H7 (cell line): ENCODE measurements at places on chromosomes 13 and 19. TPM values are rescaled to one million over a fixed set of nuclear protein-coding genes. Genes with fewer than 3 reads are reported as not detected.

- peak; percentile 47 for DNase-seq
Measured at GRCh38 chr13:113846636-113847318, 17.1 kb downstream of the GAS6 start.

DNA sequence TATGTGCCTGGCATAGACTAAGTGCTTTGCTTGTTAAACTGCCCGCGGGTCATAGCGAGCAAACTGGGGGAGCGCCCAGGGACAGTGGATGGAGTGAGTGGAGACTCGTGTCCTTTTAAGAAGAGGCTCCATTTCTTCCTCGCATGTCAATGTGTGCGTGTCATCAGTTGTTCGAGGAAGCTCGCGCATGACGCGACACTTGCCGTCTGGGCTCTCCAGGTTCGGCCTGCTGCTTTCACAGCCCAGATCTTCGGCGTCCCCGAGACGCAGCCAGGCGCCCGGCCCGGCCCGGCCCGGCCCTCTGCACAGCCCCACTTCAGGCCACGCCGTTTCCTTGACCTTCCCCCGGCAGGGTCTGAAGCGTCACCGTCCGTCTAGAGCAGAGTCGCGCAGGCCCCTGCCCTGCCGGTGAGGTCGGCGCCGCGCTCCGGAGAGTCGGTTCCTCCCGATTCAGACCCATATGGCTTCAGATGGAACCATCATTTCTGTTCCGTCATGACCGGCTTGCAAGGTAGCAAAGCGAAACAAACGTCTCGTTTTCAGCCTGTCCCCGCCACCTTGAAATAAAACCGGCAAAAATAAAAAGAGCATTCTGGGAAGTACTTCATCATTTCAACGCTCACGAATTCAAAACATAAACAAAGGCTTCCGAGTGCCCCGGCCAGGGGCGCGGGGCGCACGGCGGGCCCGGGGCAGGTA lies 599 bp upstream of the ARHGEF7 start:
- DNase-seq = peak; percentile 76

- no peak for DNase-seq
Measured at GRCh38 chr13:52707375-52707774, 32.2 kb downstream of the CNMD start.

GRCh38 chr13:19071161-19071936 lies 110.3 kb downstream of the TUBA3C start:
- DNase-seq = no peak

- peak; percentile 36 for DNase-seq
Measured at GRCh38 chr19:28169168-28169887, 1043.6 kb downstream of the UQCRFS1 start.

- DNase-seq = no peak
Measured at GRCh38 chr13:41315443-41316047, 4.5 kb downstream of the NAA16 start.

DNA sequence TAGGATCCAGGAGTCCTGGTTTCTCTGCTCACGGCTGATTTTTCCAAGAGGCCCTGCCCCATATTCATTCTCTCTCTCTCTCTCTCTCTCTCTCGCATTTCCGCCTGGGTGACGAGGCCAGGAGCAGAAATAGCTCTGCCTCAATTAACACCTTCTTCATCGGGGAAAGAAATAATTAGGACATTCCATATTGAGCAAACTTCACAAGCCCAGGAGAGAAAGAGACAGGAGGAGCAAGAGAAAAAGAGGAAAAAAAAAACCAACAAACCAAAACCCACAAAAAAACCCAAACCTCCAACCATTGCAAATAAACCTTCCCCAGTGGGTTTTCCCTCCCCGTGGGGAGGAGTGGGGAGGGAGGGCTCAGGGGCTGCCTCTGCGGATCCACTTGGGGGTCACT lies 143.0 kb downstream of the CACNA1A start:
- no peak for DNase-seq

LGI4 gene
- total RNA-seq = 2.9 and 10.4 TPM in 2 replicates

ZNF284 gene
- total RNA-seq = 1.3 and 2.0 TPM in 2 replicates

CDX2 gene
- total RNA-seq = 0.04 TPM in 1 of 2 replicates, not detected in the other

ADGRE2 gene
- total RNA-seq = not detected in 2 replicates

NLRP4 gene
- not detected in 2 replicates for total RNA-seq

CBARP gene
- total RNA-seq = 6.7 and 9.8 TPM in 2 replicates
